Cardiac septum (tissue), 1 donor: ENCODE measurements at places on chromosomes 12 and 14. TPM values are rescaled to one million over a fixed set of nuclear protein-coding genes. Genes with fewer than 3 reads are reported as not detected.

- no peak for DNase-seq
Measured at GRCh38 chr12:25651931-25652330, 98.8 kb upstream of the LMNTD1 start.

DNA sequence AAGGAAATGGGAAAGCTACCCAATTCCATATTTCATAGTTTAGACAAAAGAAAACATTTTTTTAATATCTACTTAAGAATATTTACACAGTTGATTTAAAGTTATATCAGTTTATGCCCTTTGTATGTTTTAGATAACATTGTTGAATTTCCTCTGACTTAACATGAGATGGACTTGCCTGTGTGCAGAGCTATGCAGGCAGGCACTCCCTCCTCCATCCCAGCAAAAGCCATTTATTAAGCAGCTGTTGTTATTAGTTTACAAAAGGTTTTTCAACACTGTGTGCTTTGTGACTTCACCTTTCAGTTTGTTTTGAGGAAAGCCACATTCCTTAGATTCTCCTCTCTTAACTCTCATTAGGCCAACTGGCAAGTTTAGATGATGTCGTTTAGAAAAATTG lies 337.5 kb upstream of the PDE3A start:
- no peak for DNase-seq

DNA sequence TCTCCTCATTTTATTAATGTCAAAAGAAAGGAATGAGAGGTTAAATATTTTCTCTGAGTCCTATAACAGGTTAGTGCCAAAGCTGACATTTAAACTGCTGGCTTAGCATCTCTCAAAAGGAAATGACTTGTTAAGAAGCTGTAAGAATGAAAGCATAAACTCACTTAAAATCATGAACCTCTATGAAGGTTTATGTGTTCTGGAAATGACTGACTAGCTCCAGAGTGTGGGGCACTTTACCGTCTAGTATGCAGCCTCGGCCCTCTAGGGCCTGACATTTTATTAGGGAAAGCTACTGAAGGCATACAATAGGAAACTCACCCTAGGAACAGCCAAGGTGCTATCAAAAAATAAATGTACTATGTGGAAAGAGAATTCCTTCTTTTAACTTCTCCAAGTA lies 35.1 kb downstream of the SPX start:
- no peak for DNase-seq

Gene LRRIQ1
- total RNA-seq, result not detected

- DNase-seq, result no peak
Measured at GRCh38 chr14:104140463-104141331, 2.3 kb downstream of the KIF26A start.

DNA sequence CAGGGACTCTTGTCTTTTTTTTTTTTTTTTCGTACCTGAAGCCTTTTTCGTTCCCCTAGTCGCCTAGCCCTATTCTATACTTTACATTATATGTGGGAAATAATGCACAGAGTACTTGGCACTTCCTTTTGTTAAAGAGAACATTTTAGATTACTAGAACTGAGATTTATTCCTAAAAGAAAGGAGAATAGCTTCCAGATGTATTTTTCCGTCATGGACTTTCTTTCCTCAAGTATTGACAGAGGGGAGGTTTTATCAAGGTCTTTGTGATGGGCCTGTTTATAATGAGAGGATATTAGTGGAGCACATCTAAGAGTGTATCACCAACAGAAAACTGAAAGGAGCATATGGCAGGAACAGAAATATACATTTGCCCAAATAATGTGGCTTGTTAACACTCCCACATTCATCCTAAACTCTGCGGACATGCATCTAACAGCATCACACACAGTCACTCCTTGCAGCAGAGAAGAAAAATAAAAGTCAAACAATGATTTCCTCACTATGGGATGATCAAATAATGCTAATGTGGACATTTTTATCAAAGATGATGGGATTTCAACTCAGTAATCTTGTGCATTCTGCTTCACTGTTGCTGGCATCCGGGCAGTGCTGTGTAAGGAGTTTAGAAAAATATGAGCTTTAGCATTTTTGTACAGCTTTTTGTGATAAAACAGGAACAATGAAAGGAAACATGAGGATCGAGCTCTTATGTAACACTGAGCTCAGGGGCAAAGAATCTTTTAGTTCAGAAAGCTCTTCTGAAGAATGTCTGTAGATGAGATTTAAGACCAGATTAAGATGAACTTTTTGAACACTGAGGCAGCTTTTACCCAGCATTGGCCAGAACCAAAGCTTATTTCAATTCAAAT lies 183.1 kb downstream of the EGLN3 start:
- DNase-seq, result no peak

Gene FAM222A
- total RNA-seq, result 7.8 TPM

DNA sequence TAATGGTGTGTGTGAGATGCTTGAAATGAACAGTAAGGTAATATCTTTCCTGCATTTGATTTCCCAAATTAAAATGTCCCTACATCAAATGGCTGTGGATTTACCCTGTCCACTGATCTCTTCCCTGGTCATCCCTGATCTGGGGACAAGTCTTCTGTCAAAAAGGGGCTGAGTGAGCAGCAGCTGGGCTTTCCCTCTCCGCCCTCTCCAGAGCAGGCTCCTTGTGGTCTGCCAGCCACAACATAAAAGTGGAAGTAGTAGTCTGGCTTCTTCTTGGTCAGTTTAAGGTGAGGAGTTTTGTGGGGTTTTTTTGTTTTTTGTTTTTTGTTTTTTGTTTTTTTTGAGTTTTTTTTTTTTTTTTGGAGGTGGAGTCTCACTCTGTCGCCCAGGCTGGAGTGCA lies 25.2 kb upstream of the PLXNC1 start:
- DNase-seq, result no peak

GRCh38 chr12:128734371-128734770 lies 89.4 kb downstream of the SLC15A4 start:
- no peak for DNase-seq

DNA sequence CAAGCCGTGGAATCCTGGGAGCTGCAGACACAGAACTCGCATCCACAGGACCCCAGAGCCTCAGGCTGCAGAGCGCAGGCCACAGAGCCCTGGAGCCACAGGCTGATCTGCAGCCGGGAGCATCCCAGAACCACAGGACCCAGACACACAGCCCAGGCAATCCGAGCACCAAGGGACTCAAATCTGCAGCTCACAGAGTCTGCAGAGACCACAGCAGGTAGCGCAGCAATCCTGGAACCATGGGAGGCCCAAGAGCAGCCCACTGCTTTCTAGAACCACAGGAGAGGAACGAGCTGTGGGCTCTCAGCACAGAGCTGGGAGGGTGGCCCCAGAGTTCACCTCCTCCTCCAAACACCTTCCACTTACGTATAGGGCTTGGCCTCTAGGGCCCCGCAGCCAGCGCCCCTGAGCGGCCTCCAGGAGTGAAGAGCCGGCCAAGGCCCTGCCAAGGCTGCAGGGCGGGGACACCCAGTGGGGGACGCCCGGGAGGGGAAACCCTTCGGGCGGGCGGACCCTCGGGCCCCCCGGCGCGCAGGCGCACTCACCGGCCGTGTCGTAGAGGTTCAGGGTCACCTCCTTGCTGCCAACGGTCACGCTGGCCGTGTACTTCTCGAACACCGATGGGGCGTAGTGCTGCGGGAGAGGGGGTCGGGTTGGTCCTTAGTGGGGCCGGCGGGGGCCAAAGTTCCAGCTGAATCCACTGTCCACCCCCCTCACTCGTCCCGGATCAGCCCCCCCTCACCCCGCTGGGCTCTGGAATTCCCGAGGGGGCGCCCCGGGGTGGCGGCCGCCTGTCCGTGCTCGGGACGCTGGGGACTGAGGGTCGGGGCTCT lies 665 bp downstream of the RHOF start:
- DNase-seq, result no peak

- DNase-seq, result no peak
Measured at GRCh38 chr12:80443974-80444666, at the start of gene PTPRQ. Gene PTPRQ, plus strand, starts transcription at chr12:80444235. Its CDS starts 111 bp downstream, at chr12:80444346.

Gene HOXC9
- total RNA-seq, result not detected

Gene SERPINA10
- total RNA-seq, result not detected

Gene PLEK2
- total RNA-seq, result 0.40 TPM

DNA sequence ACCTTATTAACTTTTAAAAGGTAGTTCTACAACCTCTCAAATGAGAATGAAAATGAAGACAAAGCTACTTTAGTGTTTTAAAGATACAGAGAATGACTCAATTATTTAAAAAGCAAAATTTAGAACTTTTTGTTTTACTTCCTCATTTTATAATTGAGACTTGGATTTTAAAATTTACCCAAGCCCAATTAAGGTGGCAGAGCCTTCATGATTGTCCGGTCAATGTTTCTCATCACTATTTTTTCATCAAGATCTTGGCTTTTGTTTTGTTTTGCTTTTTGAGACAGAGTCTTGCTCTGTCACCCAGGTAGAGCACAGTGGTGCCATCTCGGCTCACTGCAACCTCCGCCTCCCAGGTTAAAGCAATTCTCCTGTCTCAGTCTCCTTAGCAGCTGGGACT lies 32.7 kb downstream of the PPP4R3A start:
- no peak for DNase-seq

GRCh38 chr12:5973461-5974115 lies 28.5 kb upstream of the ANO2 start:
- no peak for DNase-seq

DNA sequence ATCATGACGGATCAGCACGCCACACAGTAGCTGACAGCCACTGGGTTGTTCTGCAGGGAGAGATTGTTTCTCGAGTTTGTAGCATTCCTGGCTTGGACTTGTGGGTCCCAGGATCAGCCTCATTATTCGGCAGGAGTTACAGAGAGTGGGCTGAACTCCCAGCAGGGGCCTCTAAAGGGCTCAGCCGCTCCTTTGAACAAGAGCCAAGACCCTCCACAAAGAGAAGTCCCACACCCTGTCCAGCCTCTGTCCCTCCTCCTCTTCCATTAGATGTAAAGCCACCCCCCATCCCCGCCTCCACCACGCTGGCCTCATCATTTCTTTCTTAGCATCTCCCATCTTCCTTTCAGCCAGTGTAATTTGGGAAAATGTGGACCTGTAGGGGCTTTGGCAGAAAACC lies 96.7 kb upstream of the HSPB8 start:
- no peak for DNase-seq

DNA sequence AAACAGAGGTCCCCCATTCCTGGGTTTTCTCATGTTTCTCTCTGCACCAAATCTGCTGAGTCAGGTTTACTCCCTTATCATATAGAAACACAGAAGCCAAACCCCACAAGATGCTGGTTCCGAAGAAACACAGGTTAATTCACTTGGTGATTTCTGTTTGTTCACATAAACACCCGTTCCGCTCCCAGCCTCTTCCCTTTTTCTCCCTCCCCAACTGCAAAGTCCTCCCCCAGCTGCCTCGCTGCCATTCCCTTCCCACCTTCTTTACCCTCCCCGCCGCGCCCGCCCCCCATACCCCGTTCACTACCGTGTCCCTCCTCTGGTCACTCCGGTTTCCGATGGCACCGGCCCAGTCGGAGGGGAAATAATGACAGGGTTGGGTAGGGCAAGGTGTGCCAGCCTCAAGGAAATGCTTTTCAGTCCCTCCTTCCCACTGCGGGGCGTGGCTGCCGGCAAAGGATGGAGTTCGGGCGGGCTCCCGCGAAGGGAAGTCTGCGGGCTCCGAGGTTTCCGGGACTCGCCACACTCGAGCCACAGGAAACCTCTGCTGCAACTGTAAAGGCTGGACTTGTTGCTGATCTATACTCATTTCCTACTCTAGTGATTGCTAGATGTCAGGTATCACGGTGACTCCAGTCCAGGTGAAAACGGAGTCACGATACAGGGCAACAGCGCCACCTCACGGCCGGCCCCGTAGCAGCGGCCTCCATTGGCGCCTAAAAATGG lies at the start of gene STYK1:
Gene STYK1 (minus strand): TSS at position 394 of the 726 bp plus-strand sequence. CDS start 39,434 bp downstream, outside the sequence.
- DNase-seq, result peak; percentile 75

Gene BEGAIN
- total RNA-seq, result 1.2 TPM

- no peak for DNase-seq
Measured at GRCh38 chr14:64772397-64772950, 68.2 kb downstream of the PLEKHG3 start.

GRCh38 chr12:108629824-108630476 lies 3.7 kb downstream of the SELPLG start:
- DNase-seq, result peak; percentile 78

DNA sequence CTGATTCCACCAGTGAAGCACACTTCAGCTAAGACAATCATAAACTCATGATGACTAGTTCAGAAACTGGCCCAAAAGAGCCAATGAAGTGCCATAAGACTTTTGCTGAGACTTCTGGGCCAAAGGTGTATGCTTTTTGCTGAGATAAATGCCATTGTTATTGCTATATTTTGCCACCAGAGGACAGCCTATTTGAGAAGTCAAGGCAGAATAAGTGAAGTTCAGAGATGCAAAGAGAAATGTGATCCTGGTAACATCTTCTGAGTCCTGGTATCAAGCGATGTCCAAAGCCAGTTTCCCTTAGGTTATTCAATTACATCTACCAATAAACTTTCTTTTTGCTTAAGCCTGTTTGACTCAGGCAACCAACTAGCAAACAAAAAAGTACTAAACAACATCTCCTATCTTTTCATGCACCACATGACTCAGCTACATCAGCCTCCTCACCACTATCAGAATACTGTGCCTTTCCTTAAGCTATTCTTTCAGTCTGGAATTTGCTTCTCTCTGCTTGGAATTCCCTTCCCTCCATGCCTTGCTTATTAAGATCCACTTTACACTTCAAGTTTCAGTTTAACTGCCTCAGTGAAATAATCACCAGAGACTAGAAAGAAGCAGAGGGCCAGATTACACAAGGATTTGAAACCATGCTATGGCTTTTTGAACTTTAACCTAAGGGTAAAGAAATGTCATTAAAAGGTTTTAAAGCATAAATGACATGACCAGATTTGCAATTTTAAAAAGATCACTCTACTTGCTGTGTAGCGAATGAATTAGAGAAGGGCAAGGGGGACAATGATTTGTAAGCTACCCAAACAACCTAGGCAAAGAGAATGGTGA lies 14.0 kb downstream of the CRY1 start:
- DNase-seq, result no peak

GRCh38 chr12:1439687-1440086 lies 154.7 kb downstream of the FBXL14 start:
- no peak for DNase-seq

Gene CPM
- total RNA-seq, result 3.2 TPM

GRCh38 chr12:1533602-1534304 lies 60.6 kb downstream of the FBXL14 start:
- DNase-seq, result no peak

Gene KRT72
- total RNA-seq, result not detected

GRCh38 chr12:82456633-82457032 lies 98.3 kb downstream of the METTL25 start:
- DNase-seq, result no peak

Gene OVCH1
- total RNA-seq, result not detected

GRCh38 chr12:24835377-24835776 lies 113.5 kb downstream of the BCAT1 start:
- DNase-seq, result no peak

Gene LRTM2
- total RNA-seq, result not detected

DNA sequence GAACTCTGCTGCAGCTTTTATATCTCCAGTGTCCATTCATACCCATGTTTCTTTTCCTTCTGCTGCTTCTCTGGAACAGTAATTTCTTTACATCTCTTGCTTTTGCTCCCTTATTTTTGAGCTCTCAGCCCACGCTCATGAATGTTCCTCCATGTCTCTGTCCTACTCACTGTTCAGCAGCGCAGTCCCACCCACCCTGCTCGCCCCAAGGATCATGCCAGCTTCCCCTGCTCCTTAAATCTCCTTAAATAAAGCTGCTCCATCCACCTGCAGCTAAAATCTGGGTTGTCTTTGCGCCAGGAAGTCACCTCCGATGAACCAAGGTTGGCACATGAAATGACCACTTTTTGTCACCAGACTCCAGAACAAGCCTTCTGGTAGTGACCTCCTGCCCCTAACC lies 201.1 kb upstream of the RGS6 start:
- DNase-seq, result no peak

- DNase-seq, result no peak
Measured at GRCh38 chr12:97968641-97969197, 506.1 kb downstream of the RMST start.

Gene TPPP2
- total RNA-seq, result 0.73 TPM

GRCh38 chr12:91988086-91988923 lies 157.3 kb downstream of the BTG1 start:
- DNase-seq, result no peak
